Cortex of kidney (tissue), 1 donor: ENCODE measurements at places on chromosomes 4 and X.

- DNase-seq: no peak
Measured at GRCh38 chr4:114312338-114312737, 286.3 kb upstream of the UGT8 start.

DNA sequence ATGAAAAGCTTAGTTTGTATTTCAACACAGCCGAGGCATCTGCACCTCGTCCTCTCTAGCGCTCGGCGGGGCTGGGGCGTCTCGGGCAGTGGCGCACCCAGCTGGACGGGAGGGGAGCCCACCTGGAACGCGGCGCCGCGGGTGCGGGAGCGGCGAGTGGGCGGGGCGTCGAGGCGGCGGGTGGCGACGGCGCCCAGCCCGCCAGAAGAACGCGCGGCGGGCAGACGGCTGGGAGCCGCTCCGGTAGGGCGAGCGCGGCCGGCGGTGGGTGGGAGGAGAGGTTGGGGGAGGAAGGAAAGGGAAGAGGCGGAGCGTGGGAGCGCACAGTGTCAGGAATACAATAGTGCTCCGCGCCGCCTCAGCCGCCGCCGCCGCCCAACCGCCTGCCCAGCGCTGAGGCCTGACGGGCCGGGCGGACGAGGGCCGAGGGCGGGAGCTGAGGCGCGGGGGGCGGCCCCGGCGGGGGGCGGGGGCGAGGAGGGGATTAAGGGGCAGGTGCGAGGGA is at the start of gene JADE3:
Gene JADE3, plus strand, starts transcription at position 324 of the 505 bp plus-strand sequence. CDS start 72,474 bp downstream, outside the sequence.
- DNase-seq: no peak

GRCh38 chr4:142960867-142961644 is 115.0 kb upstream of the INPP4B start:
- DNase-seq: no peak

GRCh38 chr4:143711543-143712154 is 11.2 kb upstream of the FREM3 start:
- DNase-seq: no peak

DNA sequence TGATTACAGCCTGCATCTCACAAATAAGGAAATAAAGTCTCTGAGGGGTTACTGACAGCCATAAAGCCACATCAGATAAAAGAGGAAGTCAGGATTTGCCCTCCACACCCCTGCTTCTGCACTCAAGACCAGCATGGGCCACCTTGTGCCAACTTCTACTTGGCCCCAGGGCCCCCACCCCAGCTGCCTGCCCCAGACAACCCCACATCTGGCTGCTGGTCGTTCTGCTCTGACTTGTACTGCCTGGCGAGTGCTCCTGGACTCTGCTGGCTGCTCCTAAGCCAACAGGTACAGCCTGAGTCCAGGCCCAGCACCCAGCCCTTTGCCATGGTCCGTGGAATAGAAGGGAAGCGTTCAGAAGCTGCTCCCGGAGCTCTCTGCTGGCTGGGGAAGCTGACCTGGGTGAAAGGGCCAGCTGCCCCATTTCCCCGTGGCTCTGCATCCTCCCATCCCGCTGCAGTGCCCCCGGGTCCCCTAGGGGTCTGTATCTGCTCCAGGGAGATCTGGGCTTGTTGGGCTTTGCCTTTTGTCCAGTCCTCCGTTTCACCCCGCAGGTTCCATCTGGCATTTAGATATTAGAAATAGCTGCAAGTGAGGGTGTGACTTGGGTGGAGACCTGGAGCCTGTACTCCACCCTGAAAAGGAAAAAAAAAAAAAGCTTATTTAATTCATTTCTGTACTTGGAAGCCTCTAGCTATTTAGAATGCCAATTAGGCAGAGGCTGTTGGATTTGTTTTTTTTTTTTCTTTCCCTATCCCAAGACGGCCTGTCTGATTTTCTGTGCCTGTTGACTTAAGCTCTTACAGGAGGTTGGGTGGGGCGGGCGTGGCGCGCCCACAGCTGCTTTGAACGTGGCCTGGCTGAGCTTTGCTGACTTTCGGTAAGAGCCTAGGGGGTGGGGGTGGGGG is 194.7 kb downstream of the PTTG2 start:
- no peak for DNase-seq

DNA sequence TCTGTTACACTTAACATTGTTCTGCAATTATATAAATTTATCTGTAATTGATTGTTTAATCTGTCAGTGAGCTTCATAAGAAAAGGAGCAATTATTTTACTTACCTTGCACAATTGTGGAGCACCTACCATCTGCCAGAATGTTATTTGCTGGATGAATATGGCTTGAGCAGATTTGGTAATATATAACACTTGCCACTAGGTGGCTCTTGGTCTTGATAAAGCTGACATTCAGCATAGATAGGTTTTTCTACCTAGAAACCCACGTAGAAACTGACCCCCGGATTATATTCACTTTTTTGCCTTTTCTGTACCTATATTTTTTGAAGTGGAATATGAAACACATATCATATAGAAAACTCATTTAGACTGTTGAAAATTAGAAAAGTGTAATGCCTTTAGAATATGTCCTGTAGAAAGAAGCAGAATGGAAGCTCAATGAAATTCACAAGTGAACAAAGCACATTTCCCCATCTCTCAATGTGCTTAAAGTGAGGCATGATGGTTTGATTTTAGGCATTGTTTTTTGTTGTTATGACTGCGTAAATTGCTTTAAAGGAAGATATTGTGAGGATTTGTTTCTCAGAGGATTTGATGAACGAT is 9.5 kb downstream of the RBPJ start:
- DNase-seq: no peak

DNA sequence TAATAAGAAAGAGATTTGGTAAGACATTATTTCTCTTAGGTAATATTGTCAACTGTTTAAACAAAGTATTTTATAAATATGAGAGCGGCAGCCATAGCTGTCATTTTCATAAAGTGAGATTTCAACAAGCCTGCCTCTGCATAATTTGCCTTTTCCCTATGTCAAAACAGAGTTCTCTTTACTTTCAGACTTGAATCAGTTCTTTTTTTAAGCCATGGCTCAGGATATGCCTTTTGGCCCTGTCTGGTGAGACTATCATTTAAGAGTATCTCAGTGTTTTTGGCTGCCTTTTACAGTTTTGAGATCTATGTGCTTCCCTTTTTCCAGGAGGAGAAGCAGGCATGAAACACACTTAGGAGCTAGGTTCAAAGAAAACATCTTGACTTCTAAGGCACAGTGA is 7.5 kb upstream of the GUCY1A1 start:
- DNase-seq: no peak

DNA sequence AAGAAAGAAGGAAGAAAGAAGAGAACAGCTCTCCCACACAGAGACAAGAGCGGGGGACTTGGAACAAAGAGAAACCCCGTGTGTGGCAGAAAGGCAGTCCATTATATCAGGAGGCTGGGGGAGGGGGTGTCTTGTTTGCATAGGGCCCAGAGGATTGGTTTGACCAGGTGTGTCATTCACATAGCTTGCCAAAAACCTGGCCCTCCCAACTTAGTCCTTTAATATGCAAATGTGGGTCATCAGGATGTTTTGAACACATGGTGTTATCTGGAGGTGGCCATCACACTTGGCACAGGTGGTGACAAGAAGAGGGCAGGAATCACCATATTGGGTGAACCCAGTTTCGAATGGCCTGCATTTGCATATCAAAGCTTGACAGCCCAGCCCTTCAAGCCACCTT is 111.7 kb downstream of the LINC00632 start:
- no peak for DNase-seq

DNA sequence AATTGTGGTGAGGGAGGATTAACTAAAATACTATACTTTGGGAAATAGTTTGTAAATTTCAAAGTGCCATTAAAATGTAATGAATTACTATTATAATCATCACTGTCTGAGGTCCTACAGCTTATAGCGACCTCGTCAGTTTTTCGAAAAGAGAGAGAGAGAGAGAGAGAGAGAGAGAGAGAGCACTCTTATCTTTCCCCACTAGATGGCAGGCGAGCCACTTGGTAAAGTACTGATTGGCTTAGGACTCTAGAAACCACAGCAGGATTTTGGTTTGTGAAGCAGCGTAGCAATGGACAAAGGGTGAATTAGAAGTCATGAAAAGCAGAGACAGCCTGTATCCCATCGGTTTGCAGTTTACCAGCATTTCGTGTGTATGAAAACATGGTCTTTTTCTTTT is 52.5 kb downstream of the LINC00632 start:
- no peak for DNase-seq

- DNase-seq: no peak
Measured at GRCh38 chr4:111979921-111980320, 165.3 kb upstream of the FAM241A start.

DNA sequence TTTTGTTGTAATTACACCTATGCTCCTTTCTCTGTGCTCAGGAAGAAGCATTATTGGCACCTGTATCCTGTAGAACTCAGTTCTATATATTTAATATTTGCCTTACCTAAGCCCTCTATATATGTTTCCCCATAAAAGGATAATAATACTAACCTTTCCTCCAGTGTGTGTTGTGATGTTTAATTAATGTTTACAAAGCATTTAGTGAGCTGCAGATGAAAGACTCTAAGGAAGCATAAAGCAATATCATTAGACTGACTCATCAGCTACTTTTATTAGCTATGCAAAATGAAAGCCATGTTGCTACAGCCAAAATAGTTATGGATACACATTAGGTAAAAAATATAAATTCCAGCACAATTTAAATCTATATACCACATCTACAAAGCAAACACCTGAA is 93.6 kb upstream of the PTPN13 start:
- no peak for DNase-seq

GRCh38 chr4:3244002-3244401 is 5.0 kb upstream of the MSANTD1 start:
- DNase-seq: no peak

DNA sequence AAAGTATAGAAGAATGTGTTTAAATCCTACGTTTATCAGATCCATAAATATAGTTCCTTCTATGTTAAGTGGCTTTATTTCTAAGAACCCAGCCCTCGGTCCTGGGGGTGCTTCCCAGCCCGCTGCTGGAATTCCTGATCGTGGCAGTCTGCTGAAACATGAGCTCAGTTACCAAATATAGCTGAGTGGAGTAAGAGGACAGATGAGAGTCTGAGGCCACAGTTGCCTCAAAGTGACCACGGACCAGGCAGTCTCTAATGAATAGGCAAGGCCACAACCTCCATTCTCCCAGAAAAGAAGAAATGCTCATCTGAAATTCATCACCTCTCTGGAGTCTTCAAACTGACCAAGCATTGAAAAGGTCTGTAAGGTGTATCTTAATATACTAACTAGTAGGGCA is at the start of gene PALLD:
Gene PALLD, plus strand, starts transcription at position 219 of the 400 bp plus-strand sequence.
- DNase-seq: no peak

- no peak for DNase-seq
Measured at GRCh38 chr4:39394706-39395105, 12.0 kb upstream of the KLB start.

DNA sequence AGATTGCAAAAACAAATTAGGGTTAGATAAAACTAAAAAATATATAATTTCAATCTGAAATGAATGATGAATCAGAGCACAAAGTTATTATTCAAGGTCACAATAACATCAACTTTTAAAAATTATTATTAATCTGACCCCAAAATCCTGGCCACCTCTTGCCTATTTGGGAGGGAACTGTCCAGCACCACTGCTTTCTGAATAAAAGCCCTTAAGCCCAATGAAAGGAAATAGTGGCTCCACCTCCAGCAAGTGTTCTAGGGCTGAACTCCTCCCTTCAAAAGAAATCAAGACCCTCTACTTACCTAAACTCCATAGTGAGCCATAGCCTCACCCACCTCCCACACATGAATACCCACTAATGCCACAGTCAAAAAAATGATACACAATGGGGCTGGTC is 208.2 kb downstream of the PARM1 start:
- no peak for DNase-seq

DNA sequence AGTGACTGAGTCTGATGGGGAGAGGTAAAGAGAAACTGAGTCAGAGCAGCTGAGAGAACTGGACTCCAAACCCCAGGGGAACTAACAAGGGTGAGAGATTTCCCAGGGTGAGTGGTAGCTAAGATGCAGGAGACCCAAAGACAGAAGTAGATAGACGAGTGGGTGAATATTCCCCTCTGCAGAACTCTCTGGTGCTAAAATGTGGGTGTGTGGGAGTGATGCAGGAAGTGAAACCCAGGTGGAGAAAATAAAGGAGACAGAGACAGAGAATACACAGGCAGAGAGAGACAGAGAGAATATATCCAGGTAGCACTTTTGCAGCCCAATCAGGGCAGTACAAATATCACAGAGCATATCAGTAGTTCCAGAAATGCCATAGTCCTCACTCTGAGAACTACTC is 212.5 kb upstream of the ZIC3 start:
- DNase-seq: no peak

DNA sequence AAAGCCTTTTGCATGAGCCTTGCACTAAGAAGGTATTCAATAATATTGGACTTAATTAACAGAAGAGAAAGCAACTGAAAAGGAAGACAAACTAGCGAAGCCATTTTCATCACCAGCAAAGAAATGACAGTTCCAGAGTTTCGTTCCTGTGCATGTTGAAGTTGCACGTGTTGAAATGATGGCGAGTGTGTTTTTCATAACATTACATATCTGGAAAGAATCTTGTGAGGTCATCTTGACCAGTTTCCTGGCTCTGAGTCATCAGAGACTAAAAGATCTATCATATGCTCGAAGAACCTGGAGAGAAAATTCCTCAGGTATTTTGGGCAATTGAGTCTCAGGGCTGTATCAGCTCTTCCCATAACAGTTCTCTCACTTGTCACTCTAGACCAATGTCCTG is 106.2 kb upstream of the MAML3 start:
- DNase-seq: no peak

DNA sequence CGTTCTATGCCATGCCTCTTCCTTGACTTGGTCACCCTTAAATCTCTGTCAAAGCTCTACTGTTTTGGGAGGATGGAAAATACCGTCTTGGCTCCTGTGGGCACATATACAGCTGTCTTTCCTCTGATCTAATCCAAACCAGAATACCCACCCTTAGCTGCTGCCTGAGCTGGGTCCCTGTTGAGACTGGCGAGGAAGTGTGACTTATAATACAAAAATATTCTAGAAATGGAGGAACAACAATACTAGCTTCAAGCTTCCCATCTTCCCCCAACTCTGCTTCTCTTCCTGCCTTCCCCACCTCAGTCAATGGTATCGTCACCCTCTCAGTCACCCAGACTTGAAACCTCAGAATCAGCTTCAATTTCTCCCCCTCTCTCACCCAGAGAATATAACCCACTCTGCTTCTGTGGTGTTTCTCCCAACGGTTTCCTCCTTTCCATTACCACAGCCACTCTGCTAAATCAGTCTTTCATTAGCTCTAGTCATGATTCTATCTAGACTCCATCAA is 599 bp upstream of the IL2RG start:
- DNase-seq: no peak

- no peak for DNase-seq
Measured at GRCh38 chr4:113878668-113879067, 100.8 kb downstream of the ARSJ start.

- DNase-seq: no peak
Measured at GRCh38 chr4:186651624-186652023, 72.0 kb downstream of the FAT1 start.
